ENCODE measurements at places on chromosomes 6 and 20. TPM values are rescaled to one million over a fixed set of nuclear protein-coding genes. Genes with fewer than 3 reads are reported as not detected.

The PRICKLE4 gene
- 133 TPM for total RNA-seq

DNA sequence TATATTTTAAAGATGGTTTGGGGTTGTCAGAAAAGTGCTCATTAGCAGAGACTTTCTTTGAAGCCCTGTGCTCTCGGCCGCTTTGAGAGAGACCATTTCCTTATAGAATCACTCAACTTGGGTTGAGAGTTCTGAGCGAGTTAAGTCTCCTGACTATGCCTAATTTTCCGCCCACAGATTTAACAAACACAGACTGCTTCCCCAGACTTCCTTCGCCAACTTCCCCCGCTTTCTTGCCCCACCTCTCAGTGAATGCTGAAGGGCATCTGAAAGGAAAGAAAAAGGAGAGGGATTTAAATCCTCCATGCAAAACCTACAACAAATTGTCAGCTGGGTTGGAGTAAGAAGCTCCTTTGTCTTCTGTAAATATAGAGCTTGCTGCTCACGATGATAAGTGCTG, 224.0 kb downstream of the EYA2 start:
- no peak overlapping the region for H3K27ac ChIP-seq
- no peak overlapping the region for H3K4me3 ChIP-seq
- H3K27me3 ChIP-seq: no peaks in the 10 kb centered on the region
- DNase-seq: no peak

GRCh38 chr6:84687431-84687830, 77.0 kb downstream of the TBX18 start:
- no peaks in the 10 kb centered on the region for H3K36me3 ChIP-seq
- no peaks in the 10 kb centered on the region for H3K4me1 ChIP-seq
- DNase-seq: no peak
- H3K27me3 ChIP-seq: no peaks in the 10 kb centered on the region
- no peak overlapping the region for H3K27ac ChIP-seq

DNA sequence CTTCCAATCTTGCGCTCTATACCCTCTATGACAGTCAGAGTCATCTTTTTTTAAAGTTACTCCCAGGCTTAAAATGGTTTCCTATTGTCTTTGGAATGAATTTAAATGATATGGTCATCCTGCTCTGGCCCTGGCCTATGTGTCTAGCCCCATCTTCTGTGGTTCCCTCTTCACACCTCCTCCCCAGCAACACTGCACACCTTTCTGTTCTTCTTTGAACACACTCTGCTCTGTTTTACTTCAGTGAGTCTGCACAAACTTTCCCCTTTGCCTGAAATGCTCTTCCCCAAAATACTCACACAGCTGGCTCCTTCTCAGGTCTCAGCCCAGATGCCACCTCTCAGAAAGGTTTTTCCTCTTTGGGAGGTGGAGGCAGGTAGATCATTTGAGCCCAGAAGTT, 132.7 kb downstream of the FYN start:
- no peak overlapping the region for H3K27ac ChIP-seq
- H3K4me3 ChIP-seq: no peak overlapping the region
- no peak for DNase-seq
- peaks cover 66% of the 10 kb centered on the region for H3K4me1 ChIP-seq

The PXDC1 gene
- total RNA-seq: 118 TPM

GRCh38 chr20:49388744-49389143, 93.7 kb downstream of the KCNB1 start:
- no peaks in the 10 kb centered on the region for H3K4me1 ChIP-seq
- H3K27ac ChIP-seq: no peak overlapping the region
- H3K4me3 ChIP-seq: no peak overlapping the region
- no peaks in the 10 kb centered on the region for H3K36me3 ChIP-seq
- no peak for DNase-seq
- H3K27me3 ChIP-seq: no peaks in the 10 kb centered on the region

The TPD52L1 gene
- total RNA-seq: 15.5 TPM

- DNase-seq: no peak
- H3K27ac ChIP-seq: no peak overlapping the region
- H3K4me3 ChIP-seq: no peak overlapping the region
- H3K4me1 ChIP-seq: no peaks in the 10 kb centered on the region
Measured at GRCh38 chr20:14928083-14928482, 590.7 kb upstream of the FLRT3 start.

DNA sequence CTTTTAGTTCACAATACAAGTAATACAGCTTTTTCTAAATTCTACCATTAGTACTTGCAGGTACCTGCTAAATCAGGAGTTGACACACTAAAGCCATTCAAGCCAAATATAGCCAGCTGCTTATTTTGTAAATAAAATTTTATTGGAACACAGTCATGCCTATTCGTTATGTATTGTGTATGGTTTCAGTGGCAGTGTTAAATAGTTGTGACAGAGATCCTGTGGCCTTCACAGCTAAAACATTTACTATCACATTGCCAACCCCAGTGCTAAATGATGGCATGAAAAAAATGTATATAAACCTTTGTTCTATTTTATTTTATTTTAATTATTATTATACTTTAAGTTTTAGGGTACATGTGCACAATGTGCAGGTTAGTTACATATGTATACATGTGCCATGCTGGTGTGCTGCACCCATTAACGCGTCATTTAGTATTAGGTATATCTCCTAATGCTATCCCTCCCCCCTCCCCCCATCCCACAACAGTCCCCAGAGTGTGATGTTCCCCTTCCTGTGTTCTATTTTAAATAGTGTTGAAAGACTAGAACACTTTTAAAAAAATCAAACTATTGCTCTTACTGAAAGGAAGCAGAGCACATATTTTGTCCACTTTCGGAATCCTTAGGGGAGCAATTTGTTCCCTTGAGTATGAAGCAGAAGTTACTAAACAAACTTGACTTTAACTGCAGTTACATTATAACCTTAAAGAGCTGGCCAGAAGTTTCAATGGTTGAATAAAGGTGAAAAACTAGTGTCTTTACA, 115.7 kb downstream of the PRIM2 start:
- no peak overlapping the region for H3K27ac ChIP-seq
- H3K27me3 ChIP-seq: no peaks in the 10 kb centered on the region
- H3K4me3 ChIP-seq: no peak overlapping the region
- no peaks in the 10 kb centered on the region for H3K36me3 ChIP-seq
- peaks cover 14% of the 10 kb centered on the region for H3K4me1 ChIP-seq

- H3K27ac ChIP-seq: no peak overlapping the region
- no peak for DNase-seq
- H3K27me3 ChIP-seq: no peaks in the 10 kb centered on the region
- no peaks in the 10 kb centered on the region for H3K4me1 ChIP-seq
- no peak overlapping the region for H3K4me3 ChIP-seq
- H3K36me3 ChIP-seq: no peaks in the 10 kb centered on the region
Measured at GRCh38 chr20:25500880-25501351, 84.4 kb downstream of the NINL start.

DNA sequence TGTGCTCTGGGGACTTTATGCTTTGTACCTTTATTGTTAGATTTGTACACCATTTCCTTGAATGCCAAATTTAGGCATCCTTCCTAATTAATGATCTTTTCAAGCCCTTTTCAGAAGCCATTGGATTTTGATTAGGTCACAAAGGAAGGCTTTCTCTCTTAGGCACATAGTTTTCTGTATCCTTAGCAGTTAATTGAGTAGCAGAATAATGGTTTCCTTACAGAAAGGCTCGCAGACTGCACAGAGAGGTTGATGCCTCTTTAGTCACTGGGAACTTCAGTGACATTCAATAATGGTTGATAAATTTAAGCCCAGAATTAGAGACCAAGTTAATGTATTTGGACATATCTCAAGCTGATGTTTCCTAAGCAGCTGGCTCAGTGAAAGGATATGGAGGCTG, 139.1 kb upstream of the VGLL2 start:
- H3K36me3 ChIP-seq: no peaks in the 10 kb centered on the region
- no peak for DNase-seq
- no peak overlapping the region for H3K27ac ChIP-seq
- no peaks in the 10 kb centered on the region for H3K27me3 ChIP-seq
- H3K4me3 ChIP-seq: no peak overlapping the region
- H3K4me1 ChIP-seq: no peaks in the 10 kb centered on the region

The SPATS1 gene
- total RNA-seq: not detected

DNA sequence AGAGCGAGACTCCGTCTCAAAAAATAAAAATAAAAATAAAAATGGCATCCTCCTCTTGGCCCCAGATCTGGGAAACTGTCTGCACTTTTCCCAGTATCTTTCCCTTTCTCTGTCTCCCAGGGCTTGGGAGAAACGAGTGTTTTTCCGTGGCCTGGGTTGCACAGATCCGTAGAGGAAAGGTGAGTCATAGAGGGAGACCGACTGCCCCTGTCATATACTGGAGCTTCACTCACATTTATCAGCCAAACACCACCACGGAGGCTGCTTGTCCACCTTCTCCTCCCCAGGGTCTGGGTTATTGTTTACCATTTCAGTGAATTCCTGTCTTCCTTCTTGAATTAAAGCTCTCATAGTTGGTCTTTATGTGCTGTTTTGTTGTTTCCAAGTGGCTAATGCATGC, 31.9 kb upstream of the EIF2S2 start:
- no peak overlapping the region for H3K4me3 ChIP-seq
- no peaks in the 10 kb centered on the region for H3K36me3 ChIP-seq
- H3K27me3 ChIP-seq: no peaks in the 10 kb centered on the region
- no peak for DNase-seq
- H3K27ac ChIP-seq: no peak overlapping the region

The GSTA3 gene
- total RNA-seq: 1.00 TPM

DNA sequence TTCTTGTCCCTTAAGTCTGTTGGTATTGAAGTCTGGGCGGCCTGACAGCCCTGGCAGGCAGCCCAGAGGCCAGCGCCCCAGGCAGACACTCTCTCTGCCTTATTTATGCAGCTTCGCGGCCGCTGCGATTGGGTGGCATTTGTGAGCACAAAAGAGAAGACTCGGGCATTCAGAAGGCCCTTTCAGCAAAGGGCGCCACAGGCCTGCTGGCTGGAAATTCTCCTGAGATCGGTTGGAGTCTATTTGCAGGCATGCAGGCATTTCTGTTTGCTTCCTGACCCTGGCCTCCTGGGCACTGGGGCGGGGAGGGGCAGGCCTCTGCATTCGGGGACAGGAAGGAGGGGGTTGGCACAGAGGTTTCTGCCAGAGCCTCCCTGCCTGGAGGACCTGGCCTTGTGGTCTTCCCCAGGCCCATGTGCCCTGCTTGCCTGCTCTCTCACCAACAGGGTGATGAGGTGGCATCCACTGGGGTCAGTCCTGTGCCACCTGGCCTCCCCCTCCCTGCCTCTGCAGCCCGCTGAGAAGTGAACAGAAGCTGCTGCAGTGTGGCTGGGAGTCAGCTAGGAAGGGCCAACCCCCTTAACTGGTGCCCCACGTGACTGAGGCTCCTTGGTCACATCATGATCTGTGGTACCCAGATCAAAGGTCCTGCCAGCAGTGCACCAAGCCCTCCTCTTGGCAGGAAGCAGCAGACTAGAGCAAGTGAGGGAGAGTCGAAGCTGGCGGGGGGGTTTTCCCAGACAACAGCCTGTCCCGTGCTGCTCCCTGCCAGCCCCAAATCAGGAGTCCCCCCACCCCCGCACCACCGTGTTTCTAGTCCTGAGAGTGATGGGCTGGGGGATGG, 16.6 kb upstream of the CCDC167 start:
- H3K27me3 ChIP-seq: no peaks in the 10 kb centered on the region
- peak; percentile 83 for DNase-seq
- peaks cover 10% of the 10 kb centered on the region for H3K4me1 ChIP-seq
- H3K27ac ChIP-seq: peak overlapping the region; percentile 56

DNA sequence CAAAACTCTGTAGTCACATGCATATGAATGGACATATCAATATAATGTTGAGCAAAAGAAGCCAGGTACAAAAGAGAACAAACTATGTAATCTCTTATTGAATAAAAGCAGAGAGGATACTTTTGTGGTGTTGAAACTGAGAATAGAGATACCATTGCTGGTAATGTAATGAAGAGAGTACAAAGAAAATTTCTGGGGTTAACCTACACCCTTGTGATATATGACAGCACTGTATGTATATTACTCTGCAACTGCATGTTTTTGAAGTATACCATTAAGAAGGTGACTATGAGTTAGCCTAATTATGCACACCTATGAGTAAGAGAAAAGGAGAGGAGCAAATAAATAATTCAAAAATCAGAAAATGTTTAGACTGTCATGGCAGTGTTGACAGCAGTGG, 268.8 kb upstream of the DEFB112 start:
- H3K27ac ChIP-seq: no peak overlapping the region
- DNase-seq: no peak

- peaks cover 14% of the 10 kb centered on the region for H3K4me1 ChIP-seq
- no peaks in the 10 kb centered on the region for H3K27me3 ChIP-seq
- no peak overlapping the region for H3K4me3 ChIP-seq
Measured at GRCh38 chr6:127481628-127482027, 22.4 kb upstream of the KIAA0408 start.

The RALGAPA2 gene
- total RNA-seq: 53.9 TPM

- H3K36me3 ChIP-seq: no peaks in the 10 kb centered on the region
- H3K27me3 ChIP-seq: no peaks in the 10 kb centered on the region
- H3K4me3 ChIP-seq: no peak overlapping the region
- H3K4me1 ChIP-seq: no peaks in the 10 kb centered on the region
Measured at GRCh38 chr20:11564491-11564890, 353.2 kb upstream of the BTBD3 start.

DNA sequence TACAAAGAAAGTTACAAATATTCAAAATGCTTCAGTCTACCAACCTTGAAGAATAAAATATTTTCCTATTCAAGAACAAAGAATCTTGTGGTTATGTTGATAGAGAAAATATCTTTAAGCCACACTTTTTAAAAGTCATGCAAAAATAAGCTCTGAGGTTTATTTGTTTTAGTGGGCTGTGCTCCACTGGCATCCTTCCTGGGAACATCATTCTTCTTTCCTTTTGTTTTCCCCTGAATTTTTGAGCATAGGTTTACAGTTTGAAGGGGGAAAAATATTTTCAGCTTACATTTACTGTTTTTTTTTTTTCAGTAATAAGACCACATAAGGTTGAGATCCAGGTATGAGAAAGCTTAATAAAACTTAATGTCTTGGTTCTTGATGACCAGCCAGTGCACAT, 72.0 kb upstream of the BACH2 start:
- no peak overlapping the region for H3K27ac ChIP-seq
- no peaks in the 10 kb centered on the region for H3K36me3 ChIP-seq
- DNase-seq: no peak
- H3K4me3 ChIP-seq: no peak overlapping the region

DNA sequence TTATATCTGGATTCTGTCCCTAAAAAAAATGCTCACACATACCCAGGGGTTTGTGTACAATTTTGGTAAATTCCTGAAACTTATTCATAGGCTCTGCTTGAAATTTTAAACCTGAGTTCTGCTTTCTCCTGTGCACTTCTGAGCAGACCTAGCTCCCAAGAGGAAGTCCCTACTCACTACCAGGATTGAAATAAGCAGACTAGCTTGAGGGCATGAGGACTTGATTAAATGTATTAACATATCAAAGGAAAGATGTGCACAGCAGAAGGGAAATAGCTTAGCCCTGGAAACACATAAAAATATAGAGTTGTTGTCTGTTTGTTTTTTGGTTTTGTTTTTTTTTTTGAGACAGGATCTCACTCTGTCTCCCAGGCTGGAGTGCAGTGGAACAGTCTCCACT, 151.8 kb upstream of the PLCB4 start:
- no peaks in the 10 kb centered on the region for H3K4me1 ChIP-seq
- H3K27ac ChIP-seq: no peak overlapping the region
- DNase-seq: no peak
- H3K36me3 ChIP-seq: no peaks in the 10 kb centered on the region
- H3K27me3 ChIP-seq: no peaks in the 10 kb centered on the region
- H3K4me3 ChIP-seq: no peak overlapping the region

Measured in upper lobe of left lung (tissue), 6 donors.